ENCODE measurements at places on chromosomes 2 and 18. TPM values are rescaled to one million over a fixed set of nuclear protein-coding genes. Genes with fewer than 3 reads are reported as not detected.

Gene ZBTB7C
- 0.57 TPM for total RNA-seq

Gene NAT8
- total RNA-seq = not detected

- peaks cover 8% of the 10 kb centered on the region for H3K27me3 ChIP-seq
- no peak overlapping the region for H3K4me3 ChIP-seq
- H3K4me1 ChIP-seq = peaks cover 27% of the 10 kb centered on the region
- no peaks in the 10 kb centered on the region for H3K36me3 ChIP-seq
These were observed 55.3 kb upstream of the TMEM163 start for GRCh38 chr2:134773759-134774742.

DNA sequence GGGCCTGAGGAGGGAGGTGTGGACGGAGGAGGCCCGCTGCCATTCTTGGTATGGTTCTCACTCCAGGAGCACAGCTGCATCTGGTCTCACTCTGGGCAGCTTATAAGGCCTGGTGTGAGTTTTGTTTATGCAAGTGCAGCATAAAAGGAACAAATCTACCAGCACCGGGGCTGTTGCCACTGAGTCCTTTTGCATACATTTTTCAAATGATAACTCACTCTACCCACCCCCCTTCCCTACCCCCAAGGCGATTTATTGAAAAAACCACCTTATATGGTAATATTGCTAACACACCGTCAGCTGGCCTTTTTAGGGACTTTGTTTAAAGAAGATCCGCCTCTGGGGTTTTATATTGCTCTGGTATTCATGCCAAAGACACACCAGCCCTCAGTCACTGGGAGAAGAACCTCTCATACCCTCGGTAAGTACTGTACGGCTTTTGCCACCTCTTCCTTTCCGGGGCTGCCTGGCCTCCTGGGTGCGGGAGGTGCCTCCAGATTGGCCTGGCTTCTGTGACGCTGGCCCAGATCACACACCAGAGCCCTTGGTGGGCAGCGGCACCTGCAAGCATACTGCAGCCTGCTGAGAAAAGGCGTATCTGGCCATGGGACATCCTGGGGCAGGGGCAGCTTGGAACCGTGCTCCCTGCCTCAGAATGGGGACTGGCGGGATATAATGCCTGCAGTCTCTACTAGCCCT lies at the start of gene ACTG2:
Gene ACTG2 (plus strand): TSS at position 378 of the 699 bp plus-strand sequence. CDS start 8,304 bp downstream, outside the sequence.
- H3K4me1 ChIP-seq = peaks cover 1% of the 10 kb centered on the region
- no peak for DNase-seq
- H3K4me3 ChIP-seq = no peak within 1 kb of the TSS
- H3K36me3 ChIP-seq = no peaks in the 10 kb centered on the region
- H3K27ac ChIP-seq = no peak within 1 kb of the TSS

DNA sequence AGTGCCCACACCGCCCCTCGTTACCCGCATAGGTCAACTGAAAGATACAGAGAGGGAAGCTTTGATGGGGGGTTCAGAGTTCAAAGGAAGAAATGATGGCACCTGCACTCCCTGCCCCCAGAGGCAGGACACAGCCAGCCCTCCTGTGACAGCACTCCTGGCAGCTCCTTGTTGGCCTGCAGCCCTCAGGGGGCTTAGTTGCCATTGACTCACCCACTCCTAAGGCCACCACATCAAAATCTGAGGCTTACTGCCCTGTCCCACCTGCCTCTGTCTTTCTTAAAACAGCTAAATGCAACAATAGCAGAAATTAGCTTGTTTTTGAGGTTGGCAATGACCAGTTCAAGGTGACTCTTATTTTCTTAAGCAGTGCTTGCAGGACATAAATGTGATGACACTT lies 31.6 kb upstream of the SLC35F6 start:
- H3K27me3 ChIP-seq = peaks cover 19% of the 10 kb centered on the region
- DNase-seq = no peak
- H3K4me3 ChIP-seq = no peak overlapping the region
- H3K27ac ChIP-seq = no peak overlapping the region
- no peaks in the 10 kb centered on the region for H3K36me3 ChIP-seq
- peaks cover 2% of the 10 kb centered on the region for H3K4me1 ChIP-seq

GRCh38 chr18:56188529-56189275 lies 449.7 kb downstream of the TXNL1 start:
- no peak overlapping the region for H3K27ac ChIP-seq
- H3K36me3 ChIP-seq = no peaks in the 10 kb centered on the region
- H3K4me1 ChIP-seq = peaks cover 18% of the 10 kb centered on the region
- DNase-seq = no peak

- DNase-seq = no peak
- no peaks in the 10 kb centered on the region for H3K36me3 ChIP-seq
- peaks cover 10% of the 10 kb centered on the region for H3K4me1 ChIP-seq
These were observed 425.3 kb downstream of the THSD7B start for GRCh38 chr2:137190411-137191195.

- no peak for DNase-seq
- H3K36me3 ChIP-seq = no peaks in the 10 kb centered on the region
- H3K4me3 ChIP-seq = no peak overlapping the region
- no peaks in the 10 kb centered on the region for H3K27me3 ChIP-seq
- H3K27ac ChIP-seq = no peak overlapping the region
These were observed 27.5 kb downstream of the ABCA12 start for GRCh38 chr2:215110918-215111317.

Gene CTAGE1
- total RNA-seq = not detected

- H3K36me3 ChIP-seq = no peaks in the 10 kb centered on the region
- H3K27me3 ChIP-seq = no peaks in the 10 kb centered on the region
- peak overlapping the region; percentile 97 for H3K4me3 ChIP-seq
- no peak for DNase-seq
- H3K27ac ChIP-seq = peak overlapping the region; percentile 95
These were observed 1.1 kb downstream of the STRN start for GRCh38 chr2:36965206-36965605.

Gene RAB6D
- 0.31 TPM for total RNA-seq
